ENCODE measurements at places on chromosomes 5 and 9.

- no peak for DNase-seq
Observed at GRCh38 chr9:125893277-125893676, 146.1 kb downstream of the PBX3 start.

GRCh38 chr9:113057193-113057592 is 669 bp upstream of the ZFP37 start:
- no peak for DNase-seq

- peak; percentile 66 for DNase-seq
Observed at GRCh38 chr5:167294882-167295680, 996.4 kb upstream of the WWC1 start.

DNA sequence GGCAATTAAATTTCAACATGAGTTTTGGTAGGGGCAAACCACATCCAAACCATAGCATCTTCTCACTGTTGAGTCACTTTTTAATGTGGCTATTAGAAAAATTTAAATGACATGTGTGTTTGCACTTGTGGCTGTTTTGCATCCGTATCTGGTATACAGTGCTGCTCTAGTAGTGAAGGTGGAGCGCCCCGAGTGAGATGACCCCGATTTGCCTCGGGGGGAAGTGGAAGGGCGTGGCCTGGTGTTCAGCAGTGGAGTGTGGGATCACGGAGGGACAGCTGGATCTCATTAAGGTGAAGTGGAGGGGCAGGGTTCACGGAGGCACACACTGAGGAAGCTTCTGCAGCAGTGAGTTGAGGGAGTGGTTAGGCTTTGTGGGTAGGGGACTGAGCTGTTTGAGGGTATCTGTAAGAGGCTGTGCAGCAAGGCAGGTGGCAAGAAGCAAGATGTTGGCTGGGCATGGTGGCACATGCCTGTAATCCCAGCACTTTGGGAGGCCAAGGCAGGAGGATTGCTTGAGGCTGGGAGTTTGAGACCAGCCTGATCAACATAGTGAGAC is 6.2 kb upstream of the GMCL2 start:
- no peak for DNase-seq

GRCh38 chr5:159797261-159797970 is 118.9 kb upstream of the ADRA1B start:
- DNase-seq = no peak

DNA sequence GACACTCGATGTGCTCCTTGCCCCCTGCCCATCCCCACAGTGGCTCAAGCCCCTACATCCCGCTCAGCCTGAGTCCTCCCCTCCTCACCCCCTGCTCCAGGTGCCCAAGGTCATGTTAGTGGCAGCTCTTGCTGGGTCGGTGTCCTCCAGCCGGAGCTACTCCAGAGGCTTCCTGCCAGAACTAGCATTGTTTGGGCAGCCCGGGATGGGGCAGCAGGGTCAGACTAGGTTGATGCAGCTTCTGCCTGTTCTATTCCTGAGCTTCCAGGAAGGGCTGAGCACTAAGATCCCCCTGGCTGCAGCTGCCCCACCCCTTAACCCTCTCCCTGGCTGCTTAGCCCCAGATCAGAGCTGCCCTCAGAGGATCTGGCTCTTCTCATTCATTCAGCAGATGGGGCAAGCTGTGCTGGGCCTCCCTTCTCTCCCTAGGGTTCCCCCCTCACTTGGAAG is 671 bp downstream of the RGS14 start:
- no peak for DNase-seq

- peak; percentile 36 for DNase-seq
Observed at GRCh38 chr9:27154908-27155307, 45.9 kb downstream of the TEK start.

- peak; percentile 45 for DNase-seq
Observed at GRCh38 chr5:142364251-142365145, 39.7 kb upstream of the SPRY4 start.

DNA sequence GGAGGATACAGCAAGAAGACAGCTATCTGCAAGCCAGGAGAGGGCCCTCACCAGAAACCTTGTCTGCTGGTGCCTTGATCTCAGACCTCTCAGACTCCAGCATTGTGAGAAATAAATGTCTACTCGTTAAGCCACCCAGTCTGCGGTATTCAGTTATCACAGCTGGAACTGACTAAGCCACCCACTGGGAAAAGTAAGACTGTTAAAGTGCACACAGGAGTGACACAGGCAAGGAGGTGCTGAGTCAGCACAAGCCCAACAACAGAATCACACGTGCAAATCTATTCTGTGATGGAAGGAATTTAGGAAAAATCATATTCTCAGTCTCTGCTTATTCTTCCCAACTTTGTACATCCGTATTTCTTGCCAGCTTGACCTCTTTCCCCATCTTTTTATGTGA is 200.0 kb downstream of the NR2F1-AS1 start:
- DNase-seq = no peak

- DNase-seq = no peak
Observed at GRCh38 chr9:97567182-97567893, 65.8 kb downstream of the TSTD2 start.

GRCh38 chr9:134986957-134987356 is 69.2 kb upstream of the FCN1 start:
- DNase-seq = no peak

DNA sequence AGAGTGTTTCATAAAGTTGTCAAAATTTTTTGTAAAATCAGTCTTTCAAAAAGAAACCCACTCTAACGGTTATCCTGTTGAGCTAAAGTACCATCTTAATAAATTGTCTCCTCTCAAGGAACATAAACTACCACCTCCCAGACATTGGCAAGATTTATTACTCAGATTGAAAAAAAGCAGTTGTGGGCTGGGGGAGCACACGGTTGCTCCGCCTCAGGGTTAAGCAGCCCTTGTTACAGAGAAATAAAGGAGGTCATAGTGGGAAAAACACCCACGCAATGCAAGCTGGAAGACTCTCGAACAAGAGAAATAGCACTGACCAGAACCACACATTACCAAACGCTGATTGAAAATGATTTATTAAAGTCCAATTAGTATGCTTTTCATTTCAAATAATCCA is 165.3 kb downstream of the LPAR1 start:
- no peak for DNase-seq

DNA sequence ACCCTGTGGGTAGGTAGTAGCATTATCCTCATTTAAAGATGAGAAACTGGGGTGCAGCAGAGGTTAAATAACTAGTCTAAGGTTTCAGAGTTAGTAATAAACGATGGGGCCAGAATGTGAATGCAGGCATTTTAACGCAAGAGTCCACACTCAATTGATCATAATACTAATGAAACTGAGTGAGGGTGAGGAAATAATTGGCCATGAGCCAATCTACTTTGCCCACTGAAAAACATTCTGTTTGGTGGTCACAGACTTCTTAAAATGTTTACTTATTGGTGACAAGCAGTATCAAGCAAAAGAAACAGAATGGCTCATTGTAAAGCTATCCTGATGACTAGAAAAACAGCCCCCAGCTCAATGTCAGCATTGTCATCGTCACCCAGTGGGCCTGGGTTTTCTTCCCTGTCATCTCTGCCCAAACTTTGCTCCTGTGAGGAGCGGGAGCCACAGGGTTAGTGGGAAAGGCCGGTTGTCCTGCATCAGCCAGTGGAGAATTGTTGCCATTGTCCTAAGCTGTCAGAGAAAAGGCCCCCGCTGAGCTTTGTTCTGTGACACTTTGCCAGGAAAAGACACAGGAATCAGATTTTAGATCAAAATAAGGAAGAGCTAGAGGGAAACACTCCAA is 77.3 kb upstream of the MAN2A1 start:
- DNase-seq = no peak

DNA sequence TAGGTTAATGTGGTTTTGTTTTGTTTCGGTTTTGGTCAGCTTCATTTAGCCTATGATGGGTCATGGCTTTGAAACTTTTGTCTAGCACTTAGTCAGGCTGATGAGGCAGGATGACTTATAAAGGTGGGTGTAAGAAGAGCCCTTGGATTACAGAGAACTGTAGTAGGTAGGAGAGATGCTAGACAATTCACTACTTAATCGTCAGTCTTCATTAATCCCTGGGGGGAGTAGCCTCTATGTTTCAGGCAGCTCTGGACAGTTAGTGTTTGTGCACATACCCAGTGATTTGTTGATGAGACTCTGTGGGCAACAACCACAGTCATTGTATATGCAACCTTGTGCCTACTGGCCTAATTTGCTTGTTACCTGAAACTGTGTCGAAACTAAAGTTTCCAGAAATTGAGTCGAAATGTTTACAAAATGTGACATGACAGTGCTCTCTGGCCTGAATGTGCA is 113.3 kb downstream of the MTREX start:
- DNase-seq = no peak

- DNase-seq = no peak
Observed at GRCh38 chr5:179406031-179406961, 61.0 kb upstream of the ADAMTS2 start.

DNA sequence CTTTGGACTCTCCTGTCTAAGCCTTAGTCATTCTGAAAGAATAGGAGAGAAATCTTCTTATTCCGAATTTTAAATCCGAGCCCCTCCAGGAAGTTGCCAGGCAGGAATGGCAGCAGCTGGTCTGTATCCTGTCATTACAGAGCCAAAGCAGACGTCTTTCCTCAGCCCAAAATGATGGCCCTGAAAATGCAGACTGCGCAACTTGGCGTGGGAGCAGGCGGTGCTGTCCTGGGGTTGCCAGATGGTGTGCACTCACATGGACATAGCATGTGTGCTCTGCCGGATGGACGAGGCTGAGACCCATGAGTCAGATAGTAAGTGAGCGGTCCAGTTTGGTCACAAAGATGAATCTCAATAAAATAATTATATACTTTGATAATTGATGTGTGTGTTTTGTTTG is 410.4 kb downstream of the KCTD16 start:
- DNase-seq = no peak

DNA sequence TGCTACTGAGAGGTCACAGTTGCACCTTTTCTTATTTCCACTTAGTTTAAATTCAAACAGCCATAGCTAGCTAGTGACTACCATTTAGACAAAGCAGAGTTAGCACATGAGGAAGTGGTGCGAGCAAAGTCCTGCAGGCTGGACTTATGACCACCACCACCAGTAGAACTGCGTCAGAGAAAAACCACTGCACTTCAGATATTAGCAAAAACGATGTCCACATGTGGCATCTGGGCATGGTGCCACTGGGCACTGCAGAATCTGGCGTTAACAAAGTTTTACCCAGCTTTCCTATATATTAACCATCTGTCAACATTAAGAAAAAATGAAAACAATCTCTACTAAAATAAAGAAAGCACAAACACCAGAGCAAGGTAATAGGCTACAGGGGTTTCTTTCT is 80.1 kb downstream of the SPTLC1 start:
- DNase-seq = no peak

GRCh38 chr5:320524-321229 is 837 bp upstream of the AHRR start:
- DNase-seq = no peak

DNA sequence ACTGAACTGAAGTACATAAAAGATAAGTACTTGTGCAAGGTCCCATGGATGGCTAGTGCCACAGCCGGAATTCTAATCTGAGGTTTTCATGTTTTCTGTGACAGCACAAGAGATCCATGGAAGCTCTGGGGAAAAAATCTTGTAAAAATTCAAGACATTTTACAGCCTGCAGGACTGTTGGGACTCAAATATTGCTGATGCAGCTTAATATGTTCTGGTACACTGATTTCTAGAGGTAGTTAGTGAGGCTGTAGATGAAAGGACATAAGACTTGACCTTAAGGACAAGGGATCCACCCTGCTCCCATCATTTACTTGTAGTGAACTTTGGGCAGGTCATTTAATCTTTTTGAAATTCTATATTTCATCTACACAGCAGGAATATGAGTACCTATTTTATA is 390.4 kb downstream of the TLE4 start:
- no peak for DNase-seq

- no peak for DNase-seq
Observed at GRCh38 chr5:30900367-30900766, 293.1 kb upstream of the CDH6 start.

GRCh38 chr9:119968836-119969707 is 599.8 kb upstream of the BRINP1 start:
- DNase-seq = no peak

DNA sequence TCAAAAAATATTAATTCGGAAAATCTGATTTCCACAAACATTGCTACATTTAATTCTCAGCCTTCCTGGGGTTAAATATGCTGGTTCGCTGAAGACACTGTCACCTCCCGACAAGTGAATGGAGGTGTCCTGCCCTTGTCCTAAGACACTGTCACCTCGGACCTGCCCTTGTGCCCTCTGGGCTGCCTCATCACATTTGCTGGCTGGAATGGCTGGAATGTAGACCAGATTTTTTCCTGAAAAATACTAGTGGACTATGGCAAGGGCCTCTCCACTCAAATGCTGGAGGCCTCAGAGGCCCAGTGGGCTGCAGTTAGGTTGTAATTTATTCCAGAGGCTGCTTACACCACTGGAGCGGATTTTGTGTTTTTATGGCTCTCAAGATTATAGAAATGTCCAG is 28.2 kb downstream of the CACNA1B start:
- DNase-seq = no peak

DNA sequence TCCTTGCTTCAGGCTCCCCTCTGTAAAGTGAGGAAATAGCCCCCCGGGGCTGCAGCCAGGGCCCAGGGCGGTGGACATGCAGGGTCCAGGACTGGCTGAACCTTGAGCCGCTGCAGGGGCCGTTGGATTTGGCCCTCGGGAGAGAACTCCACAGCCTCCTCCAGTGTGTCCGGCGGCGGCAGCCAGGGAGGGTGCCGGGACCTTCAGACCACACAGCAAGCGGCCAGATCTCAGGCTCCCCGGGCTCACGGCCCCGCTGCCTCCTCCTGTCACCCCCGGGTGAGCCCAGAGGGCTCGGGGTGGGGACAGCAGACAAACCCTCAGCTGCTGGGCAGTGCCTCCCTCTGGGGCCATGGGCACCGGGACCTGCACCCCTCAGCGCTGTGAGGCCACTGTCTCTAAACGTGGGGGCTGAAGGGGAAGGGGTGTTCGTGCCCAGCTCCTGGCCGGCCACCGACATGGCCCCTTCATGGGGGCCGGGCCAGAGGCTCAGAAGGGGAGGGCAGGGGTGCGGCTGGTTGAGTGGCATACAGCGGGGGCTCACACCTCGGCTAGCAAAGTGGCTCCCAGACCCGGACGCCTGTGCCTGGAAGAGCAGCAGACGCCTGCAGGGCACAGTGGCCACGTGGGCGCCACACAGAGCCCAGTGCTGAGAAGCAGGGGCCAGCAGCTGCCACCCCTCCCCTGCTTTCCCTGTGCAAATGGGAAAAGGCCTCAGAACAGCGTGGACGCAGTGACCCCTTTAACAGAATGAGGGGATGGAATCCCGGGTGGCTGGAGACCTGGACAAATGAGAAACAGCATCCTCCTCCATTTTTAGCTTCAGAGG is 19.7 kb downstream of the SLC9A3 start:
- DNase-seq = no peak
